ENCODE measurements at places on chromosomes 11 and 22.

DNA sequence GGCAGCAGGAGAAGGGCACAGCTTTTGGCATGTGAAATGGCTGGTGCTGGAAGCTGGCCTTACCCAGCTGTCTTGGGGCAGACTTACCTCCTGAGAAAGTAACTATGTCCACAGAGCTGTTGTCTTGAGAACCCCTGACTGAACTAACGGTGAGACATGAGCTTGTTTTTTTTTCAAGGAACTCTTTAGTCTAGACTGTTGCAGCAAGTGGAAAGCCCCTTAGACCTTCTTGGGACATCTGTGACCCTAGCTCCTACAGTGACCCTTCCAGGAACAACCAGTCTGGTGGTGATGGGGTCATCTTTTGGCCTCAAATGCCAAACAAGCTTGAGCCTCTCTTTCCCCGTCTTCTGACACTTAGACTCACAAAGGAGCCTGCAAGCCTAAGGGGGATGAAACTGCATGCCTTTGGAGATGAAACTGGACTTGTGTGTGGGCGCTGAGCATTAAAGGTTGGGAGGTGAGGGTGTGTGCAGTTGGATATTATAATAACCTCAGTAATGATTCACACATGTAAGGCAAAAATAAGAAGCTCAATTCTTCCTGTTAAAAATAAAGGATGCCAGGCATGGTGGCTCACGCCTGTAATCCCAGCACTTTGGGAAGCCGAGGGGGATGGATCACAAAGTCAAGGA lies 35.4 kb downstream of the SDHD start:
- no peak for DNase-seq

GRCh38 chr11:6057452-6057851 lies 26.9 kb upstream of the OR56A1 start:
- no peak for DNase-seq

- no peak for DNase-seq
Observed at GRCh38 chr11:122681070-122681469, 25.5 kb downstream of the UBASH3B start.

- DNase-seq = no peak
Observed at GRCh38 chr22:39283322-39284141, 35.9 kb downstream of the RPL3 start.

DNA sequence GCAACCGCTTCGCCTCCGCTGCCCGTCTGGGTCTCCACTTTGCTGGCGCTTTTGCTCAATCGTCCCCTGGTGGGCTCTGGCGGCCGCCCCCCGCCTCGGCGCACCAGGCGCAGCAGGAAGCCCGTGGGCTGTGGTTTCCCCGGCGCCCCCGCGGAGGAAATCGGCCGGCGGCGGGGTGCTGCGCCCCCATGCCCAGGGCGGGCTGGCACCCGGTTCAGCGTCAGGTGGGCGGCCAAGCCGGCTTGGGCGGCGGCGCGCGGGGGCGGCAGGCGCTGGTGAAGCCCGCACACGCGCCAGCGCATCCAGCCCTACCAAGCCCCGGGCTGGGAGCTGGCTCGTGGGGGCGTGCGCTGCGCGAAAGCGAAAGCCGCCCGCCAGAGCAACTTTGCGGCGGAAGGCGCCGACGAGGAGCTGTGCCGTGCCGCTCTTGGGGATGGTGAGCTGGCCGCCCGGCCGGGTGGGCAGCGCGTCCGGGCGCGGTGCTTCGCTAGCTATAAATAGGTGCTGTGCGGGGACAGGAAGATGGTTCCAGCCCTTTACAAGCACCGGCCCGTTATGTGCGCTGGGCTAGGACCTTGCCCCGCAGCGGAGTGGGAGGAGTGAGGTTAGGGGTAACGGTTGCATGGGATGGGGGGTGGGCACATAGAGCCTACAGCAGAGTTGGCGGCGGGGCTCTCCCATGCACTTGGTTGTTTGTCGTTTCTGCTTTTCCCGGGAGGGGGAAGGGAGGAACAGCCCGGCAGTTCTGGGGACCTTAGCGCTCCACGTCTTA lies 25.0 kb upstream of the SUSD2 start:
- no peak for DNase-seq

DNA sequence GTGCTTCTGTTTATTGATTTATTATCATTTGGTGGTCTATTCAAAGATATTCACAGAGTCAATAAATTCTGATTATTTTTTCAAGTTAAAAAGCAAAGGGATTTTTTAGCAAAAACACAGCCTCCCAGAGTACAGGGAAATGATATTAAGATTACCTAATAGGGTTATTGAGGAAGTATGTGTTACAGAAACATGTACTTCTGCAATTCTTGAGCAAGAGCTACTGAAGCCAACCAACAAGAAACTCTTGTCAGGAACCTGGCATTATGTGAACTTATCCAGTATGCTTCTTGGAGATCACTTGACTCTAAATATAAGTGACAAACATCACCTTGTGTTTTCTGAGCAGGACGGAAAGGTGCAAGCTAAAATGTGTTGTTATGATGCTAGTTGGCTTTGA lies 42.0 kb upstream of the CARD18 start:
- DNase-seq = peak; percentile 4

GRCh38 chr11:2951231-2952110 lies 22.3 kb upstream of the PHLDA2 start:
- no peak for DNase-seq

- DNase-seq = no peak
Observed at GRCh38 chr22:46659791-46660186, 39.6 kb downstream of the GRAMD4 start.

- no peak for DNase-seq
Observed at GRCh38 chr11:76616676-76617552, 53.6 kb downstream of the LRRC32 start.

DNA sequence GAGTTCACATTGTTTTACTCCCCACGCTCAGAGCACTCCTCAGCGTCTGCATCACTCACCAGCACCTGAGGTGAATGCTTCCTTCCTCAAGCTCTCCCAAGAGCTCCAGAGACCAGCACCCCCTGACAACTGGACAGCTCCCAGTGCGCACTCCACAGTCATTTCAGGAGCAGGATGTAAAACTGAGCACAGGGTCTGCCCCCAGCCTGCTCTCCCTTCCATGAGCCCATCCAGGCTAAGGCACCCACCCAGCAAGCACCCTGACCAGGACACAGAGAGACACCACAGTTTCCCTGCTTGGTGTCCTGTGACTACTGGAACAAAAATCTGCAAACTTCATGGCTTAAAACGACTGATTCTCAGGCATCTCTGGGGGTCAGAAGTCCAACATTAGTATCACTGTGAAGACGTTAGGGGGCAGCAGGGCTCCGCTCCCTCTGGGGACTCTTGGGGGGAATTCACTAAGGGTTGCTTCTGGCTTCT lies 3.3 kb downstream of the SCGB1D2 start:
- DNase-seq = no peak

GRCh38 chr11:130894322-130895025 lies 21.8 kb downstream of the SNX19 start:
- no peak for DNase-seq

DNA sequence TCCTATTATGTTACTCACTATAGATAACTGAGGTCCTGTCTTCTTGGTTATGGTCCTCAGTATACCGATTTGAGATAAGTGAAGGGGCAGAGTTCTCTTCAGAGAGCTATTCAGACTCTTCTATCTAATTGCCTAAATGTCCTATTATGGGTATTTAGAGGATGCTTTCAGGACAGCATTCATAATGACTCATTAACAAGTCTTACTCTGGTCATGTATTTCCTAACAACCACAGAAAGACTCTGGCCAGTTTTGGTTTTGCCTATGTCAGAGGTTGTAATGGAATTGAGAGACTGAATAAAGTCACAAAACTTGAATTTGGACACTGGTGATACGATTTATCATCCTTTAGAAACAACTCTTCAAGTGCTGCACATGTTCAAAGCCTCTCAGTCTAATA lies 1233.0 kb downstream of the JRKL start:
- DNase-seq = no peak

GRCh38 chr11:85313741-85314140 lies 313.4 kb downstream of the DLG2 start:
- DNase-seq = no peak

GRCh38 chr11:85762226-85762625 lies 48.7 kb downstream of the SYTL2 start:
- no peak for DNase-seq

- DNase-seq = peak; percentile 93
Observed at GRCh38 chr11:36361901-36362391, 65.9 kb downstream of the PRR5L start.

GRCh38 chr11:110497231-110497978 lies 67.7 kb downstream of the FDX1 start:
- DNase-seq = no peak

- DNase-seq = no peak
Observed at GRCh38 chr22:22711532-22711913, 67.1 kb downstream of the GGTLC2 start.

GRCh38 chr11:1759851-1760220 lies 3.9 kb downstream of the CTSD start:
- DNase-seq = no peak

DNA sequence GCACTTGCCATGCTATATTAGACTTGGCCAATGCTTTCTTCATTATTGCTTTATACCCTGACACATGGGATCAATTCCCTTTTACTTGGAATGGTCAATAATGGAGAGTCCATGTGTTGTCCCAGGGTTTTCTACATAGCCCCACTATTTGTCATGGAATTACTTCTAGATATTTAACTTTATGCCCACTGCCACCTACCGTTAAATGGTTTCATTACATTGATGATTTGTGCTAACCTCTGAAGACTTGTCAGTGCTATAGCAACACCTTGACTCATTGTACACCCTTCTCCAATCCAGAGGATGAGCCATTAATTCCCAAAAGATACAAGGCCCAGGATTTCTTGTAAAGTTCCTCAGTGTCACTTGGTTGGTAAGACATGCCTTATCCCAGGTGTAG lies 31.4 kb upstream of the SLC22A25 start:
- DNase-seq = no peak

GRCh38 chr11:58923300-58923788 lies 15.9 kb upstream of the GLYATL1 start:
- no peak for DNase-seq

GRCh38 chr22:49214976-49215375 lies 612.7 kb downstream of the BRD1 start:
- no peak for DNase-seq

GRCh38 chr11:77379253-77379652 lies 77.8 kb upstream of the GDPD4 start:
- DNase-seq = no peak

GRCh38 chr11:79077702-79078330 lies 363.0 kb downstream of the TENM4 start:
- DNase-seq = no peak

GRCh38 chr11:132077416-132077815 lies 707.0 kb downstream of the NTM start:
- no peak for DNase-seq

- DNase-seq = no peak
Observed at GRCh38 chr22:23068096-23068831, 2.1 kb upstream of the GNAZ start.
